ENCODE measurements at places on chromosomes 11 and 22.

DNA sequence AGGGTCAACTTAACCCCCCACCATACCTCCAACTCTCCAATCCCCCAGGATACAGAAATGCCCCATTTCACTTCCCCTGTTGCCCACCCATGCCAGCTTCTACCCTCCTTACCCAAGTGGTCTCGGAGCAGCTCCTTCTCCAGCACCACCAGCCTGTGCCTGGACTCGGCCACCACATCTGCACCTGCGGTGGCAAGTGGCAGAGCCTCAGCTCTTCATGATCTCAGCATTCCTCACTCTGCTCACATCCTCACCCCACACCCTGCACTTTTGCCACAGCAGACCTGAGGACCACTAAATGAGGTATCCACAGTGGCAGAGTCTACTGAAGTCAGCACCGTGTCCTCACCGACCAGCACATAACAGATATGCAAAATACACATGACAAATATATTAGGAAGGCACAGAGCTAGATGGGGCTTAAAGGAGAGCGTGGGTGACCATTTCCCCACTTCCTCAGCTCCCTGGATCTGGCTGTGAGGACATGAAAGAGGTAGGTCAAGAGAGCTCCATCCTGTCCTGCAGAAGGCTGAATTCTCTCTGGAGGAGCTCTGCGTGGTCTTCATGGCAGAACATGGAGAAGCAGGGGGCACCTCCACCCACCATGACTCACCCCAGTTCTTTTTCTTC is 9.7 kb downstream of the NHERF4 start:
- DNase-seq: no peak

- no peak for DNase-seq
These were observed 15.3 kb upstream of the APOL6 start for GRCh38 chr22:35632935-35633334.

- DNase-seq: no peak
These were observed 12.3 kb upstream of the DLAT start for GRCh38 chr11:112012874-112013273.

GRCh38 chr11:2844116-2844842 is 41.3 kb downstream of the CDKN1C start:
- no peak for DNase-seq

GRCh38 chr22:24772493-24773220 is 1.9 kb downstream of the PIWIL3 start:
- DNase-seq: no peak

DNA sequence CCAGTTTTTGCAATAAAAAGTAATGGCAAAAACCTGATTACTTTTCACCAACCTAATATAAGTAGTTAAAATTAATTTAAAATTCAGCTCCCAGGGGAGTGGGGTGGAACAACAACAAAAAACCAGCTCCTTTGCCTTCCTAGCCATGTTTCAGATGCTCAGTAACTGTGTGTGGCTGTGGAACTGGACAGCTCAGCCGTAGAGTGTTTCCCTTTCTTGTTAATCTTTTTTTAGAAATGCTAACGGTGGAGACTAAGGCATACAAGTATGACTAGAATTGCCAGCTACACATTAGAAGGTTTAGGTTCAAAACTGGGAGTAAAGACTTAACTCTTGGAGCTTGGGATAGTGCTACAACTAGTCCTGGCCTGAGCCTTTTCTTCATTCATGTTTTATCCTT is 45.0 kb downstream of the PPP6R3 start:
- no peak for DNase-seq

- DNase-seq: no peak
These were observed 149.8 kb downstream of the CCDC34 start for GRCh38 chr11:27213232-27213660.

DNA sequence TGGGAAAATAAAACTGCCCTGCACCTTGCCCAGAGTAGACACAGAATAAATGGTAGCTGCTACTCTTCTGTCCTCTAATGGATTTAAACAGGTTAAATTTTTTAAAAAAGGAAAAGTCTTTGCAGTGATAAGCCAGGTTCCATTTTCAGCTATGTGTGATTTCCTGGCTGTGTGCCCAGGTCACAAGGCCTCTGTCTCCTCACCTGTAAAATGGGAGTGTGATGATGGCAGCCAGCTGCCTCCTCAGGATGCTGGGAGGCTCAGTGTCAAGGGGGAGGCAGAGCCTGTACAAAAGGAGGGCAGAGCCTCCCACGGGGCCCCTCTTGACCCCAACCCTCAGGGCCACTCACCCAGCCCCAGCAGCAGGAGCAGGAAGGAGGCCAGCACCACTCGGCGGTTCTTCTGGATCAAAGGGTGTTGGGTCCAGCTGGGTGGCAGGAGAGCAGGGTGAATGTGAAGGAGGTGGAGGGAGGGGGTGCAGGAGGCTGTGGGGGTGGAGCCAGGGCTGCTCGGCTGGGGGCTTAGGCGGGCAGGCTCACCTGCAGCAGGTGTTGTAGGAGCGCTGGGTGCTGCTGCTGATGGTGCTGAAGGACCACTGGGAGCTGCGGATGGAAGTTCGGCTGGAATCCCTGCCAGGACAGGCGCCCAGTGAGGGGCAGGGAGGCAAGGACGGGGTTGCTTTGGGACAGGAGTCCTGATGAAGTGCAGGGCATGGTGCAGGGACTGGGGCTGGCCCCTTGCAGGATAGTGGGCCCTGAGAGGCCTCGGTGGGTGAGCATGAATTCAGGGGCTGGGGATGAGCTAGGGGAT is 1.9 kb downstream of the TMEM134 start:
- DNase-seq: no peak

DNA sequence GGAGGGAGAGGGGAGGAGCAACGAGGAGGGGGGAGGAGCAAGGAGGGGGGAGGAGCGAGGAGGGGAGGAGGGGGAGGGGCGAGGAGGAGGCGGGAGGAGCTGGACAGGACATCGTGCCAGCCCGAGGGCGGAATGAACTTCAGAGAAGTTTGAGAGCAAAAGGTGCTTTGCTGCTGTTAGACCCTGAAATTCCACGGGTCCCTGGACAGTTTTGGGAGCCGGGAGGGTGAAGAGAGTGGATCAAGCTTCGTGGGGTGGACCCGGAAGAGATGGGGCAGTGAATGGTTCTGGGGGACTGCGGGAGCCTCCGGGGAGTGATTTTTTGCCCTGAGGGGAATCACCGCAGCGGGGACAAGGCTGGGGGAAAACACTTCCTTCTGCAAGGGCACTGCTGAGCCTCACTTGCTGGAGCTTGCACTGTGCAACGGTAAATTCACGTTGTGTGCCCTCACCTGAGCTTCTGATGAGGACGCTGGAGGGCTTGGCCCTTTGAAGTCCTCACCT is 10.7 kb upstream of the NLRP6 start:
- peak; percentile 46 for DNase-seq

DNA sequence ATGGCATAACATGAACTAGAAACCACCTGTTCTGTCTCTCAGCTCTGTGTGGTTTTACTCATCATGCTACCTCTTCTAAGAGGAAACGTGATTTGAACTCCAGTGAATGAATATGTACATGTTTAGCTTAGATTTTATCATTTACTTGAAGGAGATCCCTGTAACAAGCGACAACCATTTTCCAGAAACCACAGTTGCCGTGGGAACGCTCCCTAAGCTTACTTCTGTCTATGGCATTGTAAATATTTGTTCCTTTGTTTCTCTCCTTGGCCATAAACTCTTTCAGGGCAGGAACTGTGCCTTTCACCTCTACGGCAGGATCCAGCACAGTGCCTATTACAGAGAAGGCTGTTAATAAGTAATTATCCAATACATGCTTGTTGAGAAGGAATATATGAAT is 17.1 kb upstream of the TPH1 start:
- DNase-seq: no peak

- DNase-seq: no peak
These were observed 193.9 kb upstream of the RAG2 start for GRCh38 chr11:36791957-36792356.

DNA sequence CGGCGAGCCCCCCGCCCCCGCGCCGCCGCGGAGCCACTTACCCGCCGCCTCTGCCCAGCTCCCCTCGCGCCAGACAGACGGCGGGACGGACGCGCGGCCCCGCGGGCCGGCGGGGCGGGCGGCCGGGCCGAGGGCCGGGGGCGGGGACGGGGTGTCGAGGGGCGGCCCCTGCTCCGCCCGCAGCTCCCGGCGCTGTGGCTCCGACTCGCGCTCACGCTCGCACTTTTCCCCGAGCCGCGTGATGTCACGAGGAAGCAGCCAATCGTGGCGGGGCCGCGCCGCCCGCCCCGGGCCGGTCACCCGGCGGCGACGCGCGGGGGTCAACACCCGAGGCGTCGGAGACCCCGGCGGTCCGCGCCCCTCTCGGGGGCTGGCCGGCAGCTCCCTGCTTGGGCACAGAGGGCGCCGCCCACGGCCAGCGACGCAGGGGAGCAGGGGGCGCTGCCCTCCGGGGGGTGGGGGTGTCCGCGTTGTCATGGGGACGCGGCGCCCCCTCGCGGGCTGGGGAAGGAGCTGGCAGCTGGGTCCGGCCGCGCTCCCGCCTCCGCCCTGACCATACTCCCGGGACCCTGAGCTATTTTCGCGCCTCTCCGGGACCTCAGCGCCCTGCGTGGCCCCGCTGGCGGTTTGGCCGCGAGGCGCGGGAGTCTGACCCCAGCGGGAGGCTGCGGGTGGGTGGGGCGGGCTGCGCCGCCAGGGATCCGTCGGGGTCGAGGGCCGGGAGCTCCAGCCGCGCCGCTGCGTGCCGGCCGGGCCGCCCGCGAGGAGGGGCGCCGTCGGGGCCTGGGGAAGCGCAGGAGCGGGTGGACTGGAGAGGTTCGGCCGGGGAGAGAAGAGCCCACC is at the start of gene CHRM4:
Gene CHRM4 (minus strand): TSS at position 199 of the 843 bp plus-strand sequence. CDS start 5,219 bp downstream, outside the sequence.
- no peak for DNase-seq

GRCh38 chr22:19060356-19061009 is 61.7 kb downstream of the DGCR2 start:
- no peak for DNase-seq

- no peak for DNase-seq
These were observed 130.4 kb downstream of the SLC1A2 start for GRCh38 chr11:35288817-35289541.

- DNase-seq: no peak
These were observed 10.8 kb upstream of the TPP1 start for GRCh38 chr11:6629892-6630631.
